ENCODE measurements at places on chromosomes 1 and 21.

DNA sequence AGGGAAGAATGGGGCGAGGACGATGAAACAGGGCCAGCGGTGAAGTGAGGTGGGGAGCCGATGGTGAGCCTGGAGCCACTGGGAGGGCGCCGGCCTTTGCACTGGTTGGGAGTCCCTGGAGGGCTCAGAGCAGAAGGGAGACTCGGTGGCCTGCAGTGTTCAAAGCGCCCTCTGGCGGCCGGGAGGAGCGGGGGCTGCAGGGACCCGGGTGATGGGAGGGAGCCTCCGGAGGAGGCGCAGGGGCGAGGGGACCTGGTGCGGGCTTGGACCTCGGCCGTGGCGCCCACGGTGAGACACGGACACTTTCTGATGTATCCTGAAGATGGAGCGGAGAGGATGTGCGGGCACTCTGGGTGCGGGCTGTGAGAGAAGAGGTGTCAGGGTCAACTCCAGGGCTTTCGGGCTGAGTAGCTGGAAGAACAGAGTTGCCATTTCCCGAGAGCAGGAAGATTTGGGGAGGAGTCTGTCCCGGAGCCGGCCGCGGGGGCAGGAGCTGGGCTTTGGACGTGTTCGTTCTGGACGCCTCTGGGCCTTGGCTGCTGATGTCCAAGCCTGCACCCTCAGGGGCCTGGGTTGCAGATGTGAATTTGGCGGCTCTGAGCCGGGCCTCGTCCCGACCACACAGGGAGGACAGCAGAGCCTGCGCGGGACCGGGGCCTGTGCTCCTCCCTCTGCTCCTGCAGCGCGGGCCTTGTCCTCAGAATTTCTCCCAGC, 29.7 kb downstream of the HEYL start:
- DNase-seq: no peak

- no peak for DNase-seq
These were observed 1171.4 kb upstream of the ADGRL2 start for GRCh38 chr1:80629304-80629837.

DNA sequence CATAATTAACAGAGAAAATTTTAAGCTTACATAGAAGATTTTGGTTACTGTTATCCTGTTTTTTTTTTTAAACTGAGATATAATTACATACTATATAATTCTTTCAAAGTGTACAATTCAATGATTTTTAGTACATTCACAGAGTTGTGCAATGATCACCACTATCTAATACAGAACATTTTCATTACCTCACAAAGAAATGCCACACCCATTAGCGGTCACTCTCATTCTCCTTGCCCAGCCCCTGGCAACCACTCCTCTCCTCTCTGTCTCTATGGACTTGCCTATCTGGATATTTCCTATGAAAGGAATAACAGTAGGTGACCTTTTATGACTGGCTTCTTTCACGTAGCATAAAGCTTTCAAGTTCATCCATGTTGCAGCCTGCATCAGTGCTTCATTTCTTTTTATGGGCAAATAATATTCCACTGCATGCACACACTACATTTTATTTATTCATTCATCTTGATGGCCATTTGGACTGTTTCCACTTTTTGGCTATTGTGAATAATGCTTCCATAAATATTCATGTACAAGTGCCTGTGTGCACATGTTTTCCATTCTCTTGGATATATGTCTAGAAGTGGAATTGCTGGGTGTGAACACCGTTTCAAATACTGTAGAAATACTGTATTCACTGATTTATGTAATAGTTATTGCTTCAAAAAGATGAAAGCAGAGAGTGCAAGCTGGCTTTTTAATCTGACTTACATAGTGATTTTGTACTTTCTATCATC, 26.5 kb downstream of the TAF5L start:
- DNase-seq: no peak

- DNase-seq: no peak
These were observed 43.0 kb upstream of the PSEN2 start for GRCh38 chr1:226827458-226827857.

- DNase-seq: no peak
These were observed 519 bp downstream of the RERE start for GRCh38 chr1:8816831-8817411.

- DNase-seq: no peak
These were observed 38.8 kb downstream of the FRRS1 start for GRCh38 chr1:99727575-99728185.

GRCh38 chr1:106290805-106291501, 765.5 kb upstream of the PRMT6 start:
- no peak for DNase-seq

DNA sequence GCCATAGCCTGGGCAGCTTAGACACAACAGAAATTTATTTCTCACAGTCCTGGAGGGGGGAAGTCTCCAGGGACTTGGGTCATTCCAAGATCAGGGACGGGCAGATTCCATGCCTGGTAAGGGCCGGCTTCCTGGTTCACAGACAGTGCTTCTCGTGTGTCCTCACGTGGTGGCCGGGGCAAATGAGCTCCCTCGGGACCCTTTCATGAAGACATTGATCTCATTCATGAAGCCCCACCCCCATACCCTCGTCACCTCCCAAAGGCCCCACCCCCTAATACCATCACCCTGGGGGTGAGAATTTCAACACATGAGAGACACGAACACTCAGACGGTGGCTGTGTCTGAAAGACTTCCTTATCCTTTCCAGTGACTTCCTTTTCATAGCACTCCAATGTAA, 51.5 kb downstream of the ACOT7 start:
- DNase-seq: no peak

GRCh38 chr21:31974454-31974985, 101.7 kb downstream of the HUNK start:
- DNase-seq: no peak

DNA sequence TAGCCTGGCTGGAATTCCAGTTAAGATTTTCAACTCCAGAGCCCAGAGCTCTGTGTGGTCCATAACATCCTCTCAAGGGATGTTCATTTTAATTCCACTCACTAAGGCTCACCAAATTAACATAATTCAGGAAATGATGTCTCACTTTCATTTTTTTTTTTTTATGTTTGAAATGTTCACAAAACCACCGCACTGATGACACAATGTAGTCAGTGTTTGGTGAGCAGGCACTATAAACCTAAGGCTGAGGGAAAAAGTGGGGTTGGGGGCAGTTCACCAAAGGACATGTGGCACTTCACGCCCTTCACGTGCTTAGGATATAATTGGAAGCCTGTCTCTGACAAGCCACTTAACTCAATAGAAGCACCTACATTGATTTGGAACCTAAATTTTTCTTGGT, 177.3 kb upstream of the CAMK1G start:
- no peak for DNase-seq

DNA sequence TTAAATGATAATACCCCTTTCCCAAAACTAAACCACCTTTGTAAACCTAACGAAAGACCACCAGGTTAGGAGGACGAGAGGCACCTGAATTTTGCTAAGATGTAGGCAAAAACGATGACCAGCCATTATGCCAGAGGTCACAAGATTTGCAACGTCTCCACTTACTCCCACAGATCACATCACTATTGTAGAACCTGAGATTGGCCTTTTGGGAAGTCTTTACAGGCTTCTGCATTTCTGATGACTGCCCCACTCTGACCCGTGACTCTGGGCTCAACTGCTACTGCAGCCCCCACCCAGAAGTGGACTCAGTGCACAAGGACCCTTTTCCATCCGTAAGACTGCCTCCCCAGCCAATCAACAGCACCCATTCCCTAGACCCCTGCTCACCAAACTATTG, 36.4 kb upstream of the COL6A2 start:
- no peak for DNase-seq

DNA sequence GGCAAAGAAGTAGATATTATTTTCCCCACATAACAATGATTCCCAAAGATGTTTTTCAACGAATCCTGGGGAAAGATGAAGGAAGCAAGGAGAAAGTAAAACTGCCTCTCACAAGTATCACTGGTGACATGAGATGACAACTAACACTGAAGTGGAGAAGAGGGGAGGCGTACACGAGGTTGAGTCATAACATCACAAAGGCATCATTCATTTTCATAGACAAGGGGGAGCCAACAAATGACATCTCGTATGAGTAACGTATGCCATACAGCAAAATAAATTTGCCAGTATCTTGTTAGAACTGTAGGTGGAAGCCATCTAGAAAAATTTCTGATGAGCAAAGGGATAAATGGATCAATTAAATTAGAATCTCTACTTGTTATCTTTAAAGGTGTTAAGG, 56.6 kb downstream of the ATP1B1 start:
- no peak for DNase-seq

GRCh38 chr1:3598522-3599285, 12.6 kb downstream of the MEGF6 start:
- DNase-seq: no peak

- no peak for DNase-seq
These were observed 2.9 kb upstream of the TSPAN2 start for GRCh38 chr1:115092175-115092574.

Data from NCI-H1417 treated with DMSO at 0.1 percent for 48 hours (cell line).